ENCODE measurements at places on chromosomes 2 and 18.

GRCh38 chr18:37922162-37922561 lies 356.6 kb upstream of the CELF4 start:
- DNase-seq: no peak

DNA sequence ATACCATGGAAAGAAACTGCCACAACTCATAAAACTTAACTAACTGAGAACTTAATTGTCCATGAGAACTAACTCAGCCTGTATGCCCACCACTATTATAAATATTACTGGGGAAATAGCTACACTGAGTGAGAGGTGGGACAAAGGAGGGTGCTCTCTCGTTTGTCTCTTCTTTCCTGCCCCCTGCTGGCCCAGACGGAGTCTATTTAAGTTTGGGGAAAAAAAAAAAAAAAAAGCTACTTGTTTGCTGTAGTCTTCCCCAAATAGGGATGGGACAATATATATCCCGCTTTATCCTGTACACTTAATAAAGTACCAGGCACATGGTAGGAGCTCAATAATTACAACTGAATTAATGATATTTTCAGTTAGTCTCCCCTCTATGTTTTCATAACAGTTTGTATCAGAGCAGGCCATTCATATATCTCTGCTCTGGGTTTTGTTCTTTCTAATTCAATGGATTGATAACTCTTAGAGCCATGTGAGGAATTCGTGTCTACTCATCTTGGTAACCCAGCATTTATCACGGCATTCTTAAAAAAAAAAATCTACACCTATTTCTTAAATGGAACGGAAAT lies 647.6 kb upstream of the PKDCC start:
- DNase-seq: no peak

GRCh38 chr2:226184540-226184939 lies 615.1 kb downstream of the IRS1 start:
- DNase-seq: no peak

- DNase-seq: no peak
Observed at GRCh38 chr2:12861344-12861930, 144.7 kb downstream of the TRIB2 start.

GRCh38 chr2:127169066-127169660 lies 50.9 kb downstream of the CYP27C1 start:
- DNase-seq: no peak

- peak; percentile 84 for DNase-seq
Observed at GRCh38 chr18:55321265-55322177, 266.5 kb downstream of the TCF4 start.

DNA sequence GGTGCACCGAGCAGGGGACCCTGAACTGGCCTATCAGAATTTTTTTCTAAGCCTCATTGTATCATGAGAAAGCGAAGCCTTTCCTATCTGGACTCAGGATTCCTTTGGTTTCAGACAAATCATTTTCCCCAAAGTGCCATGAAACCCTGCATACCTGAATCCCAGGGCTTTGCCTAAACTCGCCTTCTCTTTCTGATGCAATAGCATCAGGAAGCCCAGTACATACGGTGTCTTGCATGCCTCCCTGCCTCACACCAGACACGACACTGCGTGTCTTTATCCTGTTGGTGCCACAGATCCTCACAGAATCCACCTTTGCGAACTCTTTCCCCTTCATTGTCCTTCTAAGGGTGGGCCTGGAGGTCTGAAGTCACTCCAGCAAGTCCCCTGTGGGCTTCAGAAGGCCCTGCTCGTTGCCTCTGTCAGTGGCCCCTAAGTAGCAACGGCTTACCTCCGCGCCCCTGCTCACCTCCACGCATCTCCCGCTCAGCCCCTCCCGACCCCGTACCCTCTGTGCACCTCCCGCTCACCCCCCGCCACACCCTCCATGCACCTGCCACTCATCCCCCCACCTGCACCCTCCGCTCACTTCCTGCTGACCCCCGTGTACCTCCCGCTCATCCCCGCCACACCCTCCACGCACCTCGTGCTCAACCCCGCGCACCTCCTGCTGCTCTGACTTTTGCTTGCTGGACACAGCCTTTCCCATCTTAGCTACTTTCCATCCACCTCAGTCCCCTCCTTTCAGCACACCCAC lies 83.4 kb downstream of the TPGS2 start:
- no peak for DNase-seq

GRCh38 chr2:30605197-30605596 lies 158.2 kb downstream of the LCLAT1 start:
- no peak for DNase-seq
